Smooth muscle cell of the brain vasculature (primary cell): ENCODE measurements at places on chromosomes 13 and 19.

- DNase-seq, result no peak
These were observed 174.6 kb upstream of the LSM14A start for GRCh38 chr19:33997690-33998089.

DNA sequence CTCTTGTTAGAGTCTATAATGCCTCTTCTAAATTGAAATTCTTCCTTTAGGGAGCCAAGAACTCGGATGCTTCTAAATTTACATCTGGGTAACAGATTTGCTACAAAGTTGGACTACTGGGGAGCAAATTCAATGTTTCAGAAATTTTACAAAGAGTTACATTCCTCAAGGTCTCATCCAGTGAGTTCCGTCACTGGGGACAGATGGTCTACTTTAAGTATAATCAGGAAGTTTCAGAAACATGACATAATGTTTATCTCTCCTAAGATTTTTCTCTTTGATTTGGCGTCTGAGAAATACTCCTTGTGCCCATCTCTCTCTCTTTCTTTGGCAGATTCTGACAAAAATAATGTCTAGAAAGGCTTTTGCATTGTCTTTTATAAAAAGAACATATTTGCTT is 81.5 kb upstream of the MBNL2 start:
- no peak for DNase-seq

DNA sequence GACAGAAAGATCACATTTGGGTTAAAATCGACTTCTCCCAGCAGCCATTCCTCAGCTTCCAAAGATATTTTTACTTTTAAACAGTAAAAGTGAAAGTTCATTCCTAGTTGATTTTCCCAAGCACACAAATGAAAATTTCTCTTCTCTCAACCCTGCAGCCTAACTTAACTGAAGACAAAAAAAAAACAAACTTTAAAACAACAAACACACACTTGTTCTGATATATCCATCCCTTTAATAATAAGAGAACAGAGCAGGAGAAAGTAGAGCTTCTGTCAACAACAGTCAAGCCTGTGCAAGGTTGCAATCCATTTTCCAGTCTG is 72.9 kb downstream of the STK24 start:
- no peak for DNase-seq

- DNase-seq, result no peak
These were observed 28.9 kb downstream of the AP2S1 start for GRCh38 chr19:46821512-46822409.

DNA sequence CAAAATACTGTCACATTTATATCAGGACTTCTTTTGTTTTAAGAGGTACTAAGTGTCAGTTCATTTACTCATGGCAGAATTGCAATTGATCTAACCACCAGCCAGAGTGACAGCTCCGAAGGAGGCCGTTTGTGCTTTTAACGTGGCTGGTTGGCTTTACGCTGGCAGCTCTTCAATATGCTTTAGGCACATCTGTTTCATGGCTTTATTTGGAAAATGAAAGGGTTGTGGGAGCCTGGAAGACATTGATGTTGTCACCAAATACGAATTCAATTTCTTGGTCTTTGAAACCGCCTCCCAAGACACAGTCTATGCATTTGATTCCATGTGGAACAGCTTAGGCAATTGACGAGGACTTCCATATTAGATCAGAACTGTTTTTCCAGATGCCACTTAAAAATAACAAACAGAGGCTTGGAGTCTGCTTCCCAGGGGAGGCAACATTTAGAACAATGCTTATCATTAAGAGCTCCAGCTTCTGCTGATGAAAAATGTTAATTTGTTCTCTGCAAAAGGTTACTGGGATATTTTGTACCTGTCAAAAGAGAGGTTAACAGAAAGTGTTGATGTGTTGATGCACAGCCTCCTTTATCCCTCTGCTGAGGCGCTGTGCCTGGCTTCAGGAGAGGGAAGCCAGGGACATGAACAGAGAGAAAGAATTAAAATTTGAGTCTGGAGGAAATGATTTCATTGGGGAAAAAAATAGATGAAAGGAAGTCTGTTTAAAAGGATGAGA is 64.0 kb upstream of the TNFRSF19 start:
- no peak for DNase-seq
